NCI-H446 treated with DMSO at 0.1 percent for 48 hours (cell line): ENCODE measurements at places on chromosomes 3 and 15.

DNA sequence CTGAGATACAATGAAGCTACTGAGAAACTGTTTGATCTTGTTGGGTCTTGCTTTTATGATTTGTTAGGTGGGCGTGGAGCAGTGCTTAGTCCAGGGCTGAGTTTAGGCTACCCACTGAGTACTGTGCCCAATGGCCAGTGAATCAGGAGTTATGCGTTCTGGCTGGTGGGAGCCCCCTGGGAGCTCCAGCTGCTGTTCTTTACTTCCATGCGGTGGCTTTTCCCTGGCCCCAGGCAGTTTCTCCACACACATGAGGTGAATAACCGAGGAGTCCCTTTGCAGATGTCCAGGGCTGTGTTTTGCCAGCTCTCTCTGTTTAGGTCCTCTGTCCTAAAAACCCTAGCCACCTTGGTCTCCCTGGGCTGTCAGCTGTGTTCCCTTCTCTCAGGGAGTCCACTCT is 106.5 kb downstream of the KLF13 start:
- DNase-seq = no peak

DNA sequence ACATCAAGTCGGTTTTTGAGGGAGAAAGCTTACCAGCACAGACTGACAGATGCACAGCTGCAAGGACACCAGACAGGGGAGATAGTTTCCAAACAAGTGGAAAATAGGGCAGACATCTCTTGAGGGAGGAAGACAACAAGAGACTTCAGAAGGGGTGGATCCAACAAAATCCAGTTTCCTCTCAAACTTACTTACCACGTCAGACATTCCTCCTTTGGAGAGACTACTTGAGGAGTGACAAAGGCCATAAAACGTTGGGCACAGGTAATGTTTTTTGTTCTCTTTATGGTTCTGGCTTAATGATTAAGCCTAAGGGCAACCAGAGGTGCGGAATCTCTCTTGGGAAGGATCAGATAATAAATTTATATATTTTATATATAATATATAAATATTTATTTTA is 76.1 kb downstream of the CD200 start:
- DNase-seq = no peak

DNA sequence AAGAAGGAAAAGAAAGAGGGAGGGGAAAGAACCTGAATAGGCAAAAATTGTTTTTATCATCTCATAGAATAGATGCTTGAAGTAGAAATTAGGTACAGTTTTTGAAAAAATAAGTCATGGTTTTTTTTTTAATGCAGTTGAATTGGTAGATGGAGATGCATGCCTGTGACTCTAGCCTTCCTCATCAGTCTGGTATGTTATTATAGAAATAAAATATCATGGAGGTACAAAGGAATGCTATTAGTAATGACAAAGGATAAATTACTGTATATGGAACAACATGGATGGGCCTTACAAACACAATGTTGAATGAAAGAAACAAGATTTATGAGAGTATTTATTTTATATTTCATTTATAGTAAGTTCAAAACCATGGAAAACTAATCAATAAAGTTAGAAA is 162.4 kb upstream of the GALNT15 start:
- DNase-seq = no peak

DNA sequence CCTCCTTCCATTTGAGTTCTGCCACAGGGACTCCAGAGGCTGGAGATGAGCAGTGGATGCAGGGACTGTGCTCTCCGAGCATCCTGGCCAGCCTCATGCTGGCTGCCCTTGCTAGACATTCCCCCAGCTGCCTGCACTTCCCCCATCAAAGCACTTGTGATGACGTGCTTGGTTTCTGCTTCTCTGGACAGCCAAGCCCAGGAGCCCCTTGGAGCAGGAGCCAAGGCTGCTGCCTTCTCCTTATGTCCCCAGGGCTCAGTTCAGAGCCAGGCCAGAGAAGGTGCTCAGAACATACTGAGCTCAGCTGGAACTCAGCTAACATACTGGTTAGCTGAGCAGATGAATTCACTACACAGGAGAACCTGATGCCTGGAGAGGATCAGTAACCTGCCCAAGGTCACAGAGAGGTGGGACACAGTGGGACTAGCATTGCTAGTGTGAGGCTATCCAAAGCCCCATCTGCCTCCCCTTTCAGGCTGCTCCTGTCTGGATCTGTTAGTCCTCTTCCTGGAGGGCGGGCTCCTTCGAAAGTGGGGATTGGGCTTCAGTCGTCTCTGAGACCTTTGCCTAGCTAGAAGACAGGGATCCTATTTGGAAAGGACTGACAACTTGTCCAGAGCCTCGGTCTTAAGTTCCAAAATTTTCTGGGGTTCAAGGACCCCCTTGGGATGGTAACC is 4.3 kb downstream of the PCBP4 start:
- DNase-seq = no peak

DNA sequence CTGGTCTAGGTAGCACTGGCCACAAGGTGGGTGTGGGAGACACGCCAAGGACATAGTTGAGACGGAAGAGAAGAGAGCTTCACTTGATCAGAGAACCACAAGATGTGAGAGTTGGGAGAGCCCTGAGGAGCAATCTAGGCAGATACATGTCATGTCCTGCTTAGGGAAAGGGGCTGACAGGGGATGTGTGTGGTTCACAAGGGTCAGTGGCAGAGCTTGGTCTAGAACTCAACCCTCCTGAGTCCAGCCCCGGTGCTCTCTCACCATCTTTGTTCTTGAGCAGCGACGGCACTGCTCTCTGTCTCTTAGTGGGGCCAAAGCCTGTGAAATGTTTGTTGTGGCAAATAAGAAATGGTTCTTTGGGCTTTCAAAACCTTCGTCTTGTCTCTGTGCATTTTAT is 243.5 kb upstream of the ROPN1 start:
- DNase-seq = no peak

DNA sequence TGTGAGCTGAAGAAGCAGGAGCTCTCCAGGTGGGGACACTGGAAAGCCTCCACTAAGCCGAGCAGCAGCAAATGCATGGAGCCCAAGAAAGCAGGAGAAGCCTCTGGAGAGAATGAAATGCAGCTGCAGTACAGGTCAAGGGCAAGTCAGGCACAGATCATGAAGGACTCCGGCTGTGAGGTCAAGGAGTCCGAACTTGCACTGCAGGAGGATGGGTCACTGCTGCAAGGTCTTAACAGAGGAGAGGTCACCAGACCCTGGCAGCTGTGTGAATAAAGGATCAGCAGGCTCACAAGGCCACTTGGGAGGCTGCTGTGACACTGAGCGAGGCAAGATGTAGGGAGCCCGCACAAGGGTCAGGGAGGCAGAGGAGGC is 24.7 kb upstream of the SLC41A3 start:
- no peak for DNase-seq

DNA sequence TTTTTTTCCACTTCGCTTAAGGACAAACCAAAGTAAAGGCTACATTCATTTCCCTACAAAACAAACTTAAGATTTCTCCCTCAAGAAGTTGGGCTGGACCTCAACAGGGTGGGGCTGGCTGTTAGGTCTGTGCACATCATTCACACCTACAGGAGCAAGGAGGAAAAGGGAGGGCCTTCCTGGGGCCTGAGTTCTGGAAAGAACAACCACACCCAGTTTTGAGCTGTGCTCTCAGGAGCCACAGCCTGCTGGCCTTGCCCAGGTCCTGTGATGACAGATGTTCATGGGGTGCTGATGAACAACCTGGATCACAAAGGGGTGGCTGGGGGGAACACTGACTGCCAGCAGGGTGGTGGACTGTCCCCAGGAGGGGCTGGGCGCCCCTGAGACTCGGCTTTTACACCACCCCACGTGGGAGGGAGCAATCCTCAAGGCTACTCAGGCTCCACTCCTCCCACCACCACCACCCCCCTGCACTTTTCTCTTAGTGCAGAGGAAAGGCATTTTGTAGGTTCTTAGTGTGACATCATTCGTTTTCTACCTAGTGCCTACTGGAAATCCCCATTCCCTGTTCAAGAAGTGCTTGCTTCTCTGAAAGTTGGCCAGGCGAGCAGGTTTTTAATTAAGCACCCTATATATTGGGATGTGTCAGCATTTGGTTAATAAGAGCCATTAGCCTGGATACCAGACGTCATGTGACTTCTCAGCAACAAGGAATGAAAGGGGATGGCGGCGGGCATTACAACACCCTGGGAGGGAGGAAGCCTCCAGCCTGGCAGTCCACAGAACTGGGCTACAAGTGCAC is 35.7 kb downstream of the CCNB2 start:
- DNase-seq = no peak

DNA sequence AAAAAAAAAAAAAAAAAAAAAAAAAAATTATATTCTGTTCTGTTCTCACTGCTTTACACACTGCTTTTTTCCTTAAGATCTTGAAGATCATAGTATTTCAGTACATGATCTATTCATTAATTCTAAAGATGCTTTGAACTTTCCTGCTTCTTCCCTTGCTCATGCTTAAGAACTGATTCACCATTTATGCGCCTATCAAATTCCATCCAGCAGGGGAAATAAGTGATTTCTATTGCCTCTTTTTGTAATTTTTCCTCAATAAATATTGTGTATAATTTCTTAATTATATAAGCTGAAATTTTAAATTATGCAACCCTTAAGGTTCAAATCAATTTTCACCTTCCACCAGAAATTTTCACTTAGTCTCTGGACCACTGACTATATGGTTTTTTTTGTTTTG is 10.6 kb downstream of the DENND6A start:
- no peak for DNase-seq

- no peak for DNase-seq
These were observed 96.1 kb downstream of the FMN1 start for GRCh38 chr15:33098094-33099058.

DNA sequence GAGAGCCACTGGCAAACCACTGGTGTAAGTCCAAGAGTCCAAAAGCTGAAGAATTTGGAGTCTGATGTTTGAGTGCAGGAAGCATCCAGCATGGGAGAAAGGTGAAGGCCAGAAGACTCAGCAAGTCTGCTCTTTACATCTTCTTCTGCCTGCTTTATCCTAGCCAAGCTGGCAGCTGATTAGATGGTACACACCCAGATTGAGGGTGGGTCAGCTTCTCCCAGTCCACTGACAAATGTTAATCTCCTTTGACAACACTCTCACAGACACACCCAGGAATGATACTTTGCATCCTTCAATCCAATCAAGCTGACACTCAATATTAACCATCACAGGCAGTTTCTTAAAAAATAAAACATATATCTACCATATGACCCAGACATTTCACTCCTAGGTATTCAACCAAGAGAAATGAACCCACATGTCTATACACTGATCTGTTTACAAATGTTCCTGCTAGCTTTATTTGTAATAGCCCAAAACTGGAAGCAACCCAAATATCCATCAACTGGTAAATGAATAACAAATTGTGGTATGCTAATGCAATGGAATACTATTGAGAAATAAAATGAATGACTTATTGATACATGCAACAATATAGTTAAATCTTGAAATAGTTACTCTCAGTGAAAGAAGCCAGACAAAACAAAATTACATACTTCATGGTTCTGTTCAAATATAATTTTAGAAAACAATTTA is 373.8 kb downstream of the ZNF385D start:
- DNase-seq = no peak

DNA sequence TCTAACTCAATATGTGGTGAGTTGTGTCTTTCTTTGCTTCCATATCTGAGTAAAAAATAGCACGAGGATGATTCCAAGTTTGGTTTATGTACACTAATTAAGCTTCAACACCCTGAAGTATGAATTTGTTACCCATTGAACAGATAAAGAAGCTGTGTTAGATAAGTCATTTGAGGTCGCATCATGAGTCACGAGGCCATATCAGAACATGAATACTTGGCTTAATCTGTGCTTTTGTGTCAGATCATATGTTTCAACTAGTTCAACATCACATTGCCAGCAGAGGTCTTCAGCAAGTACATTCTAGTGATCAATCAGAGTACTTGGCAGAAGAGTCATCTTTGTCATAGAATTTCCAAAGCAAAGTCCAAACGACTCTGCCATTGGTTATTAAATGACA is 26.3 kb upstream of the MITF start:
- no peak for DNase-seq
